Mucosa of descending colon (tissue), 3 donors: ENCODE measurements at places on chromosomes 7 and 10.

GRCh38 chr10:8069627-8070026 is 15.1 kb downstream of the GATA3 start:
- DNase-seq = no peak

DNA sequence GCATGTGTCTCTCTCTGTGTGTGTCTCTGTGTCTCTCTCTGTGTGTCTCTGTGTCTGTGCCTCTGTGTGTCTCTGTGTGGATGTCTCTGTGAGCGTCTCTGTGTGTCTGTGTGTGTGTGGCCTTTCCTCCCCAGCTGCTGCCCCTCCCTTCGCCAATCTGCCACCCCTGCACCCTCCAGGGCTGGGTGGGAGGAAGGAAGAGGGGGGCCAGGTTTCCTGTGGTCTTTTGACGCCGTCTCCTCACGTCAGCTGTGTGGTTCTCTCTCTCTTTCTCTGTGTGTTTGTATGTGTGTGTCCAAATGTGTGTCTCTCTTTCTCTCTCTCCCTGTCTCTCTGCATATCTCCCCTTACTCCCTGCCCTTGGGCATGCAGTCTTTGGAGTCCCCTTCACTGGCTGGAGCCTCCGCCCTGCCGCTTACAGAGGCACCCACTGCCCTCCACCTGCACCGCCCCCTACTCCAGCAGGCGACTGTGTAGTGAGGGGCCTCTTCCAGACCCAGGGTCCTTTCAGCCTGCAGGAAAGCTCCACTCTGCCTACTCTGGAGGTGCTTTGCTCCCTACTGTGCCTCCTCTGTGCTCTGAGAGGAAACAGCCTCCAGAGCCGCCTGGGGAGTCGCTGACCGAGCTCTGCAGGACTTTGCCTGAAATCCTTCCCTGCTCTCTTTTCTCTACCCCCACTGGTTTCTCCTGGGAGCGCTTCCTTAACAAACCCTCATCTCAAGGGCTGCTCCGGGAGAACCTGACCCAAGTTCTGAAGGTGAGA is 44.2 kb upstream of the C10orf71 start:
- no peak for DNase-seq

DNA sequence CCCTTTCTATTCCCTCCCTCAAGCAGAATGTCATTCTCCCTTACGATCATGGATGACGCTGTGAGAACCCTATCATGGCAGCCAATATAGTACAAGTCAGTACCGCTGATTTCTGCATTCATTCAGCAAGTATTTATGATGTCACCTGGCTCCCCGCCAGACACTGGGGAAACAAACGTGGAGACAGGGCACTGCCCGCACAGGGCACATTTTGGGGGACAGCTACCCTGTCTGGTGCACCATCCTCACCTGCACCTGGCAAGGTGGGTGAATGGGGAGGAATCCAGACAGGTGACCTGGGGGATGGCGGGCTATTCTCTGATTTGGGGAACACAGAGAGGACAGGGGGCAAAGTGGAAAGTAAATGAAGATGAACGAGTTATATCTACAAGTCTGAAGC is 28.4 kb downstream of the MKI67 start:
- no peak for DNase-seq

DNA sequence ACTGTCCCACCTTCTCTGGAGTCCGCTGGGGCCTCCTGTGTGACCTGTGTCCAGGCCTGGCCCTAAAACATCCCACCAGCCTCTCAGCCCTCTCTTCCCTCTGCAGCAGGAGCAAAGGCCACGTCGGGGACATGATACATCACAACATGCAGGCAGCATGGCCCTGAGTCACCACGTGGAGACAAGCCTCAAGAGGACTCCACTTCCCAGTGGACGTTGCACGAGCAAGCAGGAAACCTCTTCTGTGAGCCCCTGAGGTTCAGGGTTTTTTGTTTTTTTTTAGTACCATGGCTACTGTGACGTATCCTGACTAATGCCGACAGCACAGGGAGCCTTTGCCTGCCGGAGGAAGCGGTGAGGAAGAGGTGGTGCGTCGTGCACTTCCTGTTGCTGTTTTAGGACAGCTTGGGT is 165.9 kb downstream of the DNAJB6 start:
- DNase-seq = peak; percentile 12

GRCh38 chr7:28609608-28610007 is 197.3 kb downstream of the CREB5 start:
- DNase-seq = no peak

GRCh38 chr10:72719941-72720592 is 28.1 kb downstream of the MCU start:
- no peak for DNase-seq

DNA sequence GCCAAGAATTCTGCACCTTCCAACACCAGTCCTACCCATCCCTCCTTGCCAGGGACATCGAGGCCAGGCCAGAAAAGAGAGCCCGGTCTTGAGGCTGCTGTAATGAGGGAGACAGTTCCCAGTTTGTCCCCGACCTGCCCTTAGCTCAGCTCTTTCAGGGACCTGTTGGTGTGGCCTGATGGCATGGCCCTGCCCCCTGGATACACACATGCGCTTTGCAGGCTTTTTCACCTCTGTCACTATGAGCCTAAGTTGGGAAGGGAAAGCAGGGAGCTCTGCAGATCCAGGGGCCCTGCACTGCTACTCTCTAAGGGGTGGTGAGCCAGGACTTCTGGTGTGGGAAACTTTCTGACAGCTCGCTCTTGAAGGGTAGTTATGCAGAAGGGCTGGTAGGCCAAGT is 2.1 kb downstream of the SCD start:
- DNase-seq = no peak
